ENCODE measurements at places on chromosomes 4 and X.

DNA sequence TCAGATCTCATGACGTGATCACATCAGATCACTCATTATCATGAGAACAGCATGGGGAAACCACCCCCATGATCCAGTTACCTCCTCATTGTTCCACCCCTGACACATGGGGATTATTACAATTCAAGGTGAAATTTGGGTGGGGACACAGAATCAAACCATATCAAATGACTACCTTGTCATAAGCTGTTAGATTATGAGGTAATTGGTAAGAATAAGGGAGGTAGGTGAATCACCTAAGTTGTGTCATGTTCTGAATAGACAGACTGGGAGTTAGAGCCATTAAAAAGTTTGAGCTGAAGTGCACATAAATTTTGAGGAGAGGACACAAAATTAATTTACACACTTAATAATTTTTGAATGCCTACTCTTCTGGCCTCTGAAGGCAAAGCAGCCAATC is 24.7 kb downstream of the SLC9B1 start:
- DNase-seq = no peak

GRCh38 chrX:34144246-34144645 is 12.1 kb upstream of the FAM47A start:
- DNase-seq = no peak

DNA sequence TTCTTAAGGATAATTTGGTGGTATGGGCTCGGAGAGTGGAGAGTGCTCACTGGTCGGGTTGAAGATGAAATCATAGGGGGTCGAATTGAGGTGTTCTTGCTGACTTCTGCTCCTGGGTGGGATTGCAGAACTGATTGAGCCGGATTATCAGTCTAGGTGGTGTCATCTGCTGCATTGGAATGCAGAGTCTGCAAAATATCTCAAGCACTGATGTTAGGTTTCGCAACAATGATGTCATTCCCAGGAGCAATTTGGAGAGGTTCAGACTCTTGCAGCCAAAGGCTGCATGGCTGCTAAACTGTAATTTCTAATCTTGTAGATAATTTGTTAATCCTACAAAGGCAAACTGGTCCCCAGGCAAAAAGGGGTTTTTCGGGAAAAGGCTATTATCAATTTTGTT is 67.7 kb downstream of the RHOH start:
- DNase-seq = peak; percentile 78

DNA sequence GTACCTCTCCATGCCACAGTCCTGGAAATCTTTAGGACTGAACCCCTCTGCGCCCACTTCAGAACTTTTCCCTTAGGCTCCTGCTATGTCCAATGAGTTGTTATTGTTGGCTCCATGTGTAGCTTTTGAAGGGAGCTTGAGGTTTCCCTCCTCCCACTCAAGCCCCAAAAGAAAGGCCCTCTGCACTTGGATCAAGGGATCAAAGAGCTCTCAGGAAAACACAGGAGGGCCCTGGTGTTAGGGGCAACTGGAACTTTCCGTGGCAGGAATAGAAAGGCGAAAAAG is 135.0 kb downstream of the RASL11B start:
- peak; percentile 42 for DNase-seq

GRCh38 chr4:80215449-80216052 is 18.2 kb downstream of the PRDM8 start:
- peak; percentile 55 for DNase-seq

GRCh38 chrX:97332963-97333362 is 449.3 kb downstream of the RPA4 start:
- DNase-seq = peak; percentile 36

- peak; percentile 33 for DNase-seq
Measured at GRCh38 chrX:44974451-44974850, 101.5 kb downstream of the KDM6A start.

GRCh38 chr4:57763070-57763469 is 652.9 kb upstream of the IGFBP7 start:
- DNase-seq = no peak

DNA sequence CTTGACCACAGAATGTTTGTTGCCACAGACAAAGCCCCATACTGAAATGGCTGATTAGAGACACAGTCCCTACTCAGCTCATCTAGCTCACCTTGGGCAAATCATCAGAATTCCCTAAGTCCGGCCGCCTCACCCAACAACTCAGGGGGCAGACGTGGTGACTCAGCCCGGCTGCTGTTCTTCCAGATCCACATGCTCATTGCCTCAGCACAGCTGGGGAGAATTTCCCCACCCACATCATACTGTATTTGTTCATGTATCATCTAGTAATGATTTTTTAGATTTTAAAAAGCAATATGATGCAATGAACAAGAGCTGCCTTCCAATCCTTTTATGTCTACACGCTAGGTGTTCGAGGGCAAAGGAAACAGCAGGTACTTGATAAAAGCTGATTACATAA is 333.8 kb upstream of the TENM3 start:
- DNase-seq = peak; percentile 90

DNA sequence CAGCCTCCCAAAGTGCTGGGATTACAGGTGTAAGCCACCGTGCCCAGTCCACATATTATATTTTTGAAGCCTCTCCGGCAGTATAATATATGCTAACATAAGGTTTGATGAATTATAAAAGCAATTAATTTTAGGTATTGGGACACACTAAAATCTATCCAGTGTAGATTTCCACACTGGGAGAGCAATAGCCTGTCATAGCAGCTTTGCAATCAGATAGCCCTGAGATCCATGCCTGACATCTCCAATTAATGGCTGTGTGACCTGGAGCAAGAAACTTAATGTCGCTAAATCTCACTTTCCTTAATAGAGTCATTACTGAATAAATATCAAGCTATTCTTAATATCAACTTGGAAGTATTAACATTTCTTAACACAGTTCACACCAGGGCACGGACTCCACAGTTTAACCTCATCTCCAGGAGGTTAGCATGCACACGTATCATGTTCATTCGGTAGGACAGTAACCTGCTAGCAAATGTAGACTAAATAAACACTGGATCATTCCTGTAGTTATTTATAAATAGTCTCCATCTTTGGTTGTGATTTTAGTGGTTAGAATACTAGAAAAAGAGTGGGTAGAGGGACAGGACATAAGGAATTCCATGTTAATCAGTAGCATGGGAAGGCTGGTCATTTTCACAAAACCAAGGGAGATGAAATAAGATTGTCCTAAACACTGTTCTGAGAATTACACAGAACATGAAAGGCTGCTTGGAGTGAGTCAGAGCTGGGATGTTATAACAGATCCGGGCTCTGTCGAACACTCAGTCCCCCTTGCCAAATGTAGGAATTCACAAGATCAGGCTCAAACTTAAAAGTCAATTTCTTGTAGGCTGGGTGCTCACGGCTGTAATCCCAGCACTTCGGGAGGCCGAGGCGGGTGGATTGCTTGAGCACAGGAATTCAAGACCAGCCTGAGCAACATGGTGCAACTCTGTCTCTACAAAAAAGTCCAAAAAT is 254.7 kb downstream of the PALLD start:
- DNase-seq = peak; percentile 85

GRCh38 chr4:7037425-7037824 is 5.7 kb upstream of the TADA2B start:
- DNase-seq = no peak

- DNase-seq = no peak
Measured at GRCh38 chr4:103044183-103044582, 24.7 kb upstream of the SLC9B1 start.

- no peak for DNase-seq
Measured at GRCh38 chrX:5957506-5957905, 271.2 kb downstream of the NLGN4X start.

DNA sequence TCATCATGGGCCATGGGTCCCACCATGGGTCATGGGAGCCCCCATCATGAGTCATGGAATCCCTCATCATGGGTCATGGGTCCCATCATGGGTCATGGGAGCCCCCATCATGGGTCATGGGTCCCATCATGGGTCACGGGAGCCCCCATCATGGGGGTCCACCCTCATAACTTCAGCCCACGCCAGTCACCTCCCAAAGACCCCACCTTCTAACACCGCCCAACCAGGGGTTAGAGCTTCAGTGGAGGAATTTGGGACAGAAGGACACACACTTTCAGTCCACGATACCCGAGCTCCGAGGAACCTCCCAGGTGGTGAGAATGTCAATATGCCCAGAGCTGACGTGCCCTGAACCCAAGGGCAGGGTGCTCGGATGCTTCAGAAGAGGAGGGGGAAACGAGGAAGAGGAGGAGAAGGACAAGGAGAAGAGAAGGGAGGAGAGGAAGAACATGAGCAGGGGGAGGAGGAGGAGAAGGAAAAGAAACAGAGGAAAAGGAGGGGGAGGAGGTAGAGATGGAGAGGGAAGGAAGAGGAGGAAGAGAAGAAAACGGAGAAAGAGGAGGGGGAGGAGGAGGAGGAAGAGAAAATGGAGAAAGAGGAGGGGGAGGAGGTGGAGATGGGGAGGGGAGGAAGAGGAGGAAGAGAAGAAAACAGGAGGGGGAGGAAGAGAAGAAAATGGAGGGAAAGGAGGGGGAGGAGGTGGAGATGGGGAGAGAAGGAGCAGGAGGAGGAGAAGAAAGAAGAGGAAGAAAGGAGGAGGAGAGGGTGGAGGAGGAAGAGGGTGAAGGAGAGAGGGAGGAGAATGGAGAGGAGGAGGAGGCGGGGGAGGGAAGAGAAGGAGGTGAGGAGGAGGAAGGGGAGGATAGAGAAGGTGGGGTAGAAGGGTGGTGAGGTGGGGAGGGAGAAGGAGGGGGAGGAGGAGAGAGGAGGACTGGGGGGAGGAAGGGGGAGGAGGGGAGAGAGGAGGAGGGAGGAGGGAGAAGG is 17.7 kb downstream of the IL3RA start:
- DNase-seq = no peak

DNA sequence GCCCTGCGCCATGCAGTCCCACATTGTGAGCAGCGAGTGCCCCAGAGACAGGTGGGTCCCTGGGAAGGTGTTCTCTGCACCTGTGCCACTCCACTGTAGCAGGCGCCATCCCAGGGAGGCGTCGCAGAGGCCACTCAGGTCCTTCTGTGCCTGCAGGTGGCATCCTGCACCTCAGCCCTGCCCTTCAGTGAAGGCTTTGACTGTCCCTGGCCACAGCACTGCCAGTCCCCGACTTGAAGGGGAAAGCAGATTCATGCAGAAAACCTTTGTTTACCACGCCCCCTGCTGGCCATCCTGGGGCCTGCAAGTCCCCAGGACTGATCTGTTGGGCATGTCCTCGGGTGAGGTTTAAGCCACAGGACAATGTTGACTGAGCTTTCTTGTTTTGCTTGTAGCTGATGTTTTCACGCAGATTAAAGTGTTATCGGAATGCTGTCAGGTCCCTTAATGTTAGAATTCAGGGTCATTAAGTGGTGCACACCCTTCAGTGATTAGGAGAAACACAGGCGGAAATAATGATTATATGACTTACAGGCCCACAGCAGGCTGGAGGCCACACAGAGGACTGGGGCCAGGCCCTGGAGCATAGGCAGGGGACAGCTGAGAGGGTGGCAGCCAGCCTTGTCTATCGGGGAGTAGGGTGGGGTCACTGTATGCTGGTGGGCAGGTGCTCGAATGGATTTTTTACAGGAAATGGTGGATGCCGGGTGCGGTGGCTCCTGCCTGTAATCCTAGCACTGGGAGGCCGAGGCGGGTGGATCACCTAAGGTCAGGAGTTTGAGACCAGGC is 5.0 kb downstream of the TACC3 start:
- DNase-seq = peak; percentile 84

- DNase-seq = no peak
Measured at GRCh38 chr4:25958110-25958509, 44.1 kb downstream of the SMIM20 start.

GRCh38 chr4:174616661-174617060 is 94.4 kb upstream of the HPGD start:
- DNase-seq = no peak

- DNase-seq = no peak
Measured at GRCh38 chr4:86928400-86929255, 6.2 kb upstream of the AFF1 start.

DNA sequence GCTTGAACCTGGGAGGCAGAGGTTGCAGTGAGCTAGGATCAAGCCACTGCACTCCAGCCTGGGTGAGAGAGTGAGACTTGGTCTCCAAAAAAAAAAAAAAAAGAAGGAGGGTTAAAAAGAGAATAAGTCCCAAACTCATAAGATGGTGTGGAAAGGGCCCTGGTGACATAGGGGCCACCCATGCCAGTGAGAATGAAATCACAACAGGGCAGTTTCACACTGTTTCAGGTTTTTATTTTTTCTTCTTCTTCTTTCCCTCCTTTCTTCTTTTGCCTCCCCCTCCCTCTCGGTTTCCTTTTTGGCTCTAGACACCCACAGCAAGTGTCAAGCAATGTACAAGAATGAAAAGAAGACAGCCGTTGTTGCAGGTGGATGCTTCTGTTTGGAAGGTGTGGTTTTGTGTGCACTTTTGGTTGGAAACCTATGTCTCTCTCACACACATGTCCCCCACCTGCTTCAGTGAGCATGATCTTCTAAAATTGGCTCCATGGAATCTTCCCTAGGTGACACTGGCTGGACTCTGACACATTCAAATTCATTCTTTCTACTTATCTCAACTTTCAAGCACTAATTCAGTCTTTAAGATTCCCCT is 14.4 kb upstream of the TLR8 start:
- DNase-seq = no peak

DNA sequence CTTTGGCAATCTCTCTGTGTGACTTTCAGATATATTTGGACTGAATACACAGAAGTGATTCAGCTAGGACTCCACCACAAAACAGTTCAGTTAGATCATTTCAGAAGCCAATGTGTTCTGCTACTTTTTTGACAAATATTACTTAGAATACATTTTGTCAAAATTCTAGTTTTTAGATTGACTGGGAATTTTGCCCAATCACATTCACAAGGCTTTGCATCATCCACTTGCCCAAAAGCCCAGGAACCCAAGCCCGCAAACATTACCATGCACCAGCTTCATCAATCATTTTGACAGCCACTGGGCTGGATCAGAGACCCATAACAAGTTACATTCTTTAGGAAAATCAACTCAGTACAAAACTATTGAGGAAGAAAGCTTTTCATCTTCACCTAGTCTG is 256.6 kb upstream of the NDST3 start:
- DNase-seq = no peak

DNA sequence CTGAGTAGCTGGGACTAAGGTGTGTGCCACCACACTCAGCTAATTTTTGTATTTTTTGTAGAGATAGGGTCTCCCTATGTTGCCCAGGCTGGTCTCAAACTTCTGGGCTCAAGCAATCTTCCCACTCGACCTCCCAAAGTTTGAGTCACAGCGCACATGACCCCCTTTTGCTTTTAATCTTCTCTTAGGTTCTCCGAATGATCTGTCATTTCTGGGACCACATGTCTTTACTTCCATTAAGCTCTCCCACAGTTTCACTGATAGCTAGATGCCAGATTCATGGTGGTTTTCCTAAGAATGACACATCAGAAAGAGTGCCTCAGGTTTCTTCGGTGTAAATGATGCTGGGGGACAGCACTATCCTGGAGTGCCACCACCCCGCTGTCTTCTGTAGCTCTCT is 17.9 kb downstream of the PRKX start:
- no peak for DNase-seq

GRCh38 chr4:81504112-81505003 is 32.7 kb upstream of the RASGEF1B start:
- no peak for DNase-seq

DNA sequence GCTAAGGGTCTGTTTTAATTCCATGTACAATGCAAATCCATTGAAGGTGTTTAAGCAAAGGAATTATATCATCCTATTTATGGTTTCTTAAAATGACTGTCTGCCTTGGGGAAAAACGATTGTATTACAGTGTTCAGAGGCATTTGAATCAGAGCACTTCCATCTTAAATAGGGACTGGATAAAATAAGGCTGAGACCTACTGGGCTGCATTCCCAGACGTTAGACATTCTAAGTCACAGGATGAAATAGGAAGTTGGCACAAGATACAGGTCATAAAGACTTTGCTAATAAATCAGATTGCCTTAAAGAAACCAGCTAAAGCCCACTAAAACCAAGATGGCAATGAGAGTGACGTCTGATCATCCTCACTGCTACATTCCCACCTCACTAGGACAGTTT is 1167.2 kb upstream of the PABPC4L start:
- DNase-seq = no peak

GRCh38 chr4:147739239-147739823 is 7.4 kb downstream of the ARHGAP10 start:
- DNase-seq = peak; percentile 77
